ENCODE measurements at places on chromosomes 5 and 9.
A peak's percentile ranks its signal among the peaks of the same experiment; 100 is the strongest.

- DNase-seq: peak; percentile 41
Measured at GRCh38 chr9:126398403-126399058, 71.9 kb downstream of the MVB12B start.

DNA sequence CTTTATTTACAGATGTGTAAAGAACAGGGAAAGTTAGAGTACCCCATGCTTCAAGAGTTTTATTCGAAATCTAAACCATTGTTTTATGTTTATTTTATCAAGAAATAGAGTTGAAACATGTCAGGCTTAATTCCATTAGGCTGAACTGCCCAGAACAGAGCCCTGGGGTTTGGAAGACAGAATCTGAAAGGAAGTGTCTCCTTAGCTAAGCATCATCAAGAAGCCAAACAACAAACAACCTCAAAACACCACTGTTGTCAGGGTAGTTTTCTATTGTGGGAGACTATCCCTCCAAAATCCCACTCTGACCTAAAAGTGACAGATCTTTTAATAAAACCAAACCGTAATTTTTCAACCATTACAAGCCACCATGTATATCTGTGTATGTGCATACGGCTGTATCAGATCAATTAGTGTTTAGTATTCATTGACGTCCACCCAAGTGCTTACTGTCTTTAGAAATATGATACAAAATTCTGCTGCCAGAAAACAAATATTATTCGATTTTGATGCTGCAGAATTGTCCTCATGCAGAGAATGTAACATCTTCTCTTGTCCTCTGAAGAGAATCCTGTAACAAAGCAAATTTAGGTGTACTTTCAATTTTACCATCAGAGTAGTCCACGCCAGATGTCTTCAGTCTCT is 271.9 kb upstream of the TMEM161B start:
- no peak for DNase-seq

- no peak for DNase-seq
Measured at GRCh38 chr9:89475891-89476440, 21.9 kb downstream of the SEMA4D start.

DNA sequence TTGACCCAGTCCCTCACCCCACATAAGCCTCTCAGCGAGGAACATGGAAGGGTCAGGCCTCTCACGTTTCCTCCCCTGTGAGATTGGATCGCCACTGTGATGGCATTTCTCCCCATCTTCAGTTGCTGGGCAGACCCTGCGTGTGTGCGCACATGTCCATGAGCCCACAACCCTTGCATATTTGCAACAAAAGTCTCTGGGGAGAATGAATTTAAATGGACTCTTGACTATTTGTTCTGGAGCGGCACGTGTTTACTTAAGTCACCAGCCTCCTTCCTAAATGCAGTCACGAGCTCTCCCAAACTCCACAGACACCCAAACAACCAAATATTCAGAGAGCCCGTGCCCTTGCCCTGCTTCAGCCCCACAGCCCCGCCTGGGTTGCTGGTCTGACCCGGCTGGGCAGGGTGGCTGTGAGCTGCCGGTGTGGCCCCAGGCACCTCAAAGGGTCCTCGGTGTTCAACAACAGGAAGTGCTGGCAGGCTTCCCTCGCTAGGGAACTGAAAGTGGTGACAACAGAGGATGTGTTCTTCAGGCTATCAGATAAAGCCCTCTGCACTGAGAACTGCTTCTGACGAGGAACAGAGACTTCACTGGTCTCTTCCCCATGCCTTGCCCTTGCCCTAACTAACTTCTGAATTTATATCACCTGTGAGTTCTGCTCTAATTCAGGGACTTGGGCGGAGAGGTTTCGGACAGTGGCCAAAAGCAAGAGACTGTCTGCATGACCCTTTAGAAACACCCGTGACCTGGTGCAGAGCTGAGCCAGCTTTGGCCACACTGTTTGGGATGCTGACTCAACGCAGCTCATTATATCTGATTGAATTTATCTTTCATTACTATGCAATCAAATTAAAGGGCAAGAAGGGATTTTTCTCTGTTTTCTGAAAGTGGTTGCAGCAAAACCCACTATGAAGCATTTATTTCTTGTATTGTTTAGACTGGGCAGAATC is 19.2 kb upstream of the CD180 start:
- peak; percentile 31 for DNase-seq

- no peak for DNase-seq
Measured at GRCh38 chr9:95626341-95626740, 109.6 kb upstream of the PTCH1 start.

- no peak for DNase-seq
Measured at GRCh38 chr5:143224672-143225071, 178.8 kb downstream of the NR3C1 start.

- DNase-seq: no peak
Measured at GRCh38 chr5:13785781-13786415, 158.6 kb downstream of the DNAH5 start.

- no peak for DNase-seq
Measured at GRCh38 chr5:22693121-22693520, 160.0 kb downstream of the CDH12 start.

- DNase-seq: no peak
Measured at GRCh38 chr5:96196890-96197289, 235.2 kb upstream of the ELL2 start.

DNA sequence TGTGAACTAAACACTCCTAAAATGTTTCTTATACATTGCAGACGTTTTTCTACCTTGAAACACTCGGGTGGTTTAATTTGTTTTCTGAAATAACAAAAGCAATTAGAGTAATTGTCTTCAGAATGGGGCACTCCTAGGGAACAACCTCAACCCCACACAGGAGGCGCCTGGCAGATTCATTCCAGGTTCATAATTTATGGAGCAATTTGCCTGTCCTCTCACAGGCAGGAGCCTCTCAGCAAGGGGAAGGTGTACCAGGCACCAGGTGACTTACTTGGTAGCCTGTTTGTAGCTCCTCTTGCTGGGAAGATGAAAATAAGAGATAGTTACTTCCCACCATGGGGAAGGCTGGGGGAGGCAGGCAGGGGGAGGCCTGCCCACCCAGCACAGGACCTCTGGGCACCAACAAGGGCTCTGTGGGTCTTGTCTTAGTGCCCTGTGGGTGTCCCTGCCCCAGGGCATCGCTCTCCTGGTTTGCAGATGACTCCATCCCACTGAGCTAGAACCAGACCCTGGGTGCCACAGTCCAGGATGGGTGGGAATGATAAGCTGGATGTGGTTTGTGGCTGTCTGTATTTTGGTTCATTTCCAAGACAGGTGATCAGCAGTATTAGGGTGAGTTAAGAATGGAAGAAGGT is 144.4 kb downstream of the FSTL4 start:
- DNase-seq: no peak

GRCh38 chr5:35830587-35830986 is 26.1 kb upstream of the IL7R start:
- DNase-seq: no peak

DNA sequence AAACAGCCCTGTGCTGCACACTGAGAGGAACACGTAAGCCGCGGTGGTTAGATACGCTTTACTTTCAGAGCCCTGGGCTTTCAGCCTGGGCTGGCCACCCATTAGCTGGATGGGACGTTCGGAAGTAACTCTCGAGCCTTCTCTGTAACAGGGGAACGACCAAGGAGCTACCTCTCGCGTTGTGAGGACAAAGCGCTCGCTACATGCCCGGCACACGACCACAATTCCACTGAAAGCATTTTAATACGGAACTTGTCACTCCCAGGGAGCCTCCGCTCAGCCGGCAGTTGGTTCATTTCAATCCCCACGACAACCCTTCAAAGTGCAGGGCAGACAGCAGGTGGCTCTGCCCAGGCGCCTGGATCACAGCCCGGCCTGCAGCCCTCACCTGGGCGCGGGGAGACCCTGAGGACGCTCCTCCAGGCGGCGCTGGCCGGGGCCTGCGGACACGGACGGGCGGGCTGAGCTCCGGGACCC is 368 bp downstream of the SURF1 start:
- no peak for DNase-seq

DNA sequence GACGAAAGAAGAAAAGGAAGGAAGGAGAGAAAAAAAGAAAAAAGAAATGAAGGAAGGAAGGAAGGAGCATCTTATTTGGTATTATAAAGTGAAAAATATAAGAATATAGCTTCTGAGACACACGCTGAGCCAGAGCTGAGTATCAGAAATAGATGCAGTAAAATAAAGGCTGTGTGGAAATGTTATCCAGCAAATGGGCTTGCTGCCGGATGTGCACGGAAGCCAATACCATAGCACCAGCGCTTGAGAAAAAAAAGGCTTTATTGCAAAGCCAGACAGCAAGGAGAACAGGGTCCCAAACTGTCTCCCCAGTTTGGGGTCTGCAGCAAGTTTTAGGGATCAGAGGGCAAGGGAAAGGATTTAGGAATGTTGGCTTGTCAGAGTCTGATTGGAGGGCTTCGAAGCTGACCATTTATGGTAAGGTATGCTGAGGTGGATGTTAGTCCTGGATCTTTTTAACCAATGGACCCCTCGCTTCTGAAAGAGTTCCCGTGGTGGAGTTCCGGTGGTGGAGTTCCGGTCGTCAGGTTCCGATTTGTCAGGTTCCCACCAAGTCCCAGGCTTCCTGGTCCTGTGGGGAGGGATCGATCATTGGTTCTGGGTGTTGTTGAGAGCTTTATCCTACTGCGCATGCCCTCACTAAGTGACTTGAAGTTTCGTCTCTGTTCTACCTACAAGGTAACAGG is 70.4 kb downstream of the SFXN1 start:
- no peak for DNase-seq

DNA sequence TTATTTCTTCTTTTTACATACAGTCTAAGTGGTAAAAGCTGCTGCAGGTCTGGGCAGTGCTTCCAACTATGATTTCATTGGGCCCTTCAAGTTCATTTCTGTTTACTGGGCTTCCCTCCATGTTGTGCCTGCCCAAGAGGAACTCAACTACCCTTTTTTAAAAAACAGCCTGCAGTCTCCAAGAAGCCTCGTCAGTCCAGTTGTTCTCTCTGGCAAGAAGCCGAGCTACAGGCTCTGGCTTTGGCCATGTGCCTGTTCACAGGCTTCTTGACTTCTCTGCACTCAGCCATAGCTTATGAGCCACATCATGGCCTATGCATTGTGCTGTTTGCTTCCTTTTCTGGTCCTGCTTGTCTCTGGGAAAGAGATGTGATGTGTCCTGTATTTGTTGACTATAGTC is 119.7 kb upstream of the PJA2 start:
- DNase-seq: no peak

- no peak for DNase-seq
Measured at GRCh38 chr9:130473566-130473965, 28.8 kb downstream of the ASS1 start.

DNA sequence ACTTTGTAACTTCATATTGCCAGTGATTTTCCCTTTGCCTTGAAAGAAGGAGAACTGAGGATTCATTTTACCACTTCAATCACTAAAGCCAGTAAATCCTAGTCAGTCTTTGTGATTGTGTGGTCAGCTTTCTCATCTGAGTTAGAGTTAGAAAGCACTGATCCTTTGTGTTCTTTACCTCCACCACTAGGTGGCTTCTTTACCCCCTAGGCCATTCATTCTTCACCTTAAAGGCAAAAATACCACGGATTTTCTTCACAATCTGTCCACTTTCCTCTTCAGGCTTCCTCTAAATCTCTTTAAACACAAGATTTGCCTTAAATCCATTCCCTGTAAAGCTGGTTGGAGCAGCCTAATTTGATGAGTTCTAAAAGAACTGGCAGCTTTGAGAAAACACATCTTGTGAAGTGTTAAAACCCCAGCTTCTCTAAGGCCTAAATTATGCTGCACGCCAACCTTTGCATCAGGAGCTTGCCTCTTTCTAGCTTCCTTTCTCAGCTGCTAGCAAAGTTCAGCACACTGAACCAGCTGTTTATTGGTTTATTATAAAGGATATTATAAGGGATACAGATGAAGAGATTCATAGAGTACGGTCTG is 20.4 kb downstream of the BDP1 start:
- no peak for DNase-seq

GRCh38 chr5:157290981-157291711 is 25.2 kb downstream of the CYFIP2 start:
- no peak for DNase-seq

- DNase-seq: no peak
Measured at GRCh38 chr5:173858021-173858669, 30.0 kb upstream of the CPEB4 start.

DNA sequence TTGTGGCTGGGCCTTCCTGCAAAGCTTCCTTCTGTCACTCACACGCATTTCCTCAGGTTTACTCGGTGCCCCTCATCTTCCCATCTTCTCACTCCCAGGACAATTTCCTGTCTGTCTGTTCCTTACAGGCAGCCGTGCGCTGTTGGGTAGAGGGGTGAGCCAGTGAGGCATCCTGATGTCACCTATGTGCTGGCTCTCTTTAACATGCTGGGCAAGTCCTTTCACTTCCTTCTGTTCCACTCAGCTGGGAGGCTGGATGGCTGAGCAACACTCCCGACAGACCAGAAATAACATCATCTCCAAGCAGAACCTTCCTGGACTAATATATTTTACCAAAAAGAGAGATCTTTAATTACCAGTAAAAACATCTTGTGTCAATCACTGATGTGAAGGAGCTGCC is 103.0 kb downstream of the HSD17B3 start:
- DNase-seq: no peak

GRCh38 chr9:91346644-91347043 is 15.1 kb downstream of the AUH start:
- DNase-seq: no peak

GRCh38 chr5:150587856-150588595 is 52.4 kb upstream of the SYNPO start:
- DNase-seq: no peak

GRCh38 chr9:113990570-113990907 is 87.6 kb downstream of the AMBP start:
- no peak for DNase-seq

DNA sequence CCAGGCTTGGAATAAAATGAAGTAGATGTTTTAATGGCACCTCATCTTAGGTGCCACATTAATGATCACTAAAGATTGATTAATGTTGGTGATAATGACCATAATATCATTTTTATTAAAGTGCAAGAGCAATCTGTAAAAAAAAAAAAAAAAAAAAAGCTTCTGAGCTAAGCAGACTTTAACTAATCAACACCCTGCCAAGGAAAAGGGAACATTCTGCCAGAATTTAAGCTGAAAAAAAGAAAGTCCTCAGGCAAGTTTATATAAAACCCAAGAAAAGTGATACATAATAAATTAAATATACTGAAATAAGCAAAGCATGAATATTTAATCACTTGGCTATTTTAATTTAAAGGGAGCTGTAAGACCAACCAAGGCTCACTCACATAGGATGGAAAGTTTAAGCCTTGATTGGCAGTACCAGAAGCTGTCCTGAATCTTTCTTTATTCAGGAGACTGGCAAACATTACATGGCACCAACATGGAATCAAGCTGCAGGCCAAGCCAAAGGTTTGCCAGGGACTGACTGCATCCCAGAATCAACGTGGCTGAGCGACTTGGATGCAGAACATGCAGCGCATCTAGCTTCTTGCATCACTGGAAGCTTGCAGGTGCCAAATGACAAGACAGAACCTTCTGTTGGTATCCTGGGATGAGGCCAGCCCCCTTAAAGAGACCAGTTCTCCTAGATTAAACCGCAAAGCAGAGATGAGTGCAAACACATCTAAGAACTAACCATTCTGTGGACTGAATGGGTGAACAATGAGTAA is 413.6 kb downstream of the ENC1 start:
- DNase-seq: no peak

- no peak for DNase-seq
Measured at GRCh38 chr5:173664154-173664526, 47.7 kb upstream of the BOD1 start.

GRCh38 chr5:35145012-35145411 is 85.3 kb downstream of the PRLR start:
- no peak for DNase-seq
